ENCODE measurements at places on chromosomes 4 and X. TPM values are rescaled to one million over a fixed set of nuclear protein-coding genes. Genes with fewer than 3 reads are reported as not detected.

The TLR3 gene
- 7.5 TPM for total RNA-seq

The AKAP4 gene
- total RNA-seq = not detected

The SHOX gene
- not detected for total RNA-seq

The CCKAR gene
- total RNA-seq = not detected

The PROM1 gene
- total RNA-seq = not detected

The SULT1B1 gene
- 1.6 TPM for total RNA-seq
